Stimulated activated CD8-positive, alpha-beta memory T cell treated with anti-CD3 and anti-CD28 coated beads, Interleukin-15, amount 100 ng/mL, for 24 hours (primary cell): ENCODE measurements at places on chromosomes 7 and 10.

- no peak for DNase-seq
Observed at GRCh38 chr7:3561932-3562331, 260.9 kb downstream of the SDK1 start.

DNA sequence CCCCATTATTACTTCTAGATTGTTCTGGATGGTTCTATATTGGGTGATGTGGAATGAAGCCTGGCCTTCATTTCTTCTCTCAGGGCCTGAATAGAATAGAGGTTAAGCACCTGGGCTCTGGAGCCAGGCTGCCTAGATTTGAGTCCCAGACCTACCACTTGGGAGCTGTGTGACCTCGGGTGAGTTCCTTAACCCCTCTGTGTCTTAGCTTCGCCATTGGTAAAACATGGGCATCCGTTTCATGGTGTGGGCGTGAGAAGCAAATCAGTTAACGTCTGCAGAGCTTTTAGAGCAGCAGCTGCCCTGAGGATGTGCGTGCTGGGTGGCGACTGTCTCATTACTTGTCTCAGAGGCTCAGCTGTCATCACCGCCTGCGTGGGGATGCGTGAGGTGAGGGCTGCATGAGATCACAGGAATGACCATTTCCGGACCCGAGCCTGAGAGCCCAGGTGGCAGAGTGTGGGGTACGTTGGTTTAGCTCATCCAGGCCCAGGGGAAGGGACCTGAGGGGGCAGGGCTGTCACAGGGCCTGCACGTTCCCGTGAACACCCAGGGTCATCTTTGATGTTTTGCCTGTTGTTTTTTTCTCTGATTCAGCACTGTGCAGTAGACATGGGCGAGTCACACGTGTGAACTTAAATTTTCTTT is 9.7 kb downstream of the AGAP3 start:
- no peak for DNase-seq

DNA sequence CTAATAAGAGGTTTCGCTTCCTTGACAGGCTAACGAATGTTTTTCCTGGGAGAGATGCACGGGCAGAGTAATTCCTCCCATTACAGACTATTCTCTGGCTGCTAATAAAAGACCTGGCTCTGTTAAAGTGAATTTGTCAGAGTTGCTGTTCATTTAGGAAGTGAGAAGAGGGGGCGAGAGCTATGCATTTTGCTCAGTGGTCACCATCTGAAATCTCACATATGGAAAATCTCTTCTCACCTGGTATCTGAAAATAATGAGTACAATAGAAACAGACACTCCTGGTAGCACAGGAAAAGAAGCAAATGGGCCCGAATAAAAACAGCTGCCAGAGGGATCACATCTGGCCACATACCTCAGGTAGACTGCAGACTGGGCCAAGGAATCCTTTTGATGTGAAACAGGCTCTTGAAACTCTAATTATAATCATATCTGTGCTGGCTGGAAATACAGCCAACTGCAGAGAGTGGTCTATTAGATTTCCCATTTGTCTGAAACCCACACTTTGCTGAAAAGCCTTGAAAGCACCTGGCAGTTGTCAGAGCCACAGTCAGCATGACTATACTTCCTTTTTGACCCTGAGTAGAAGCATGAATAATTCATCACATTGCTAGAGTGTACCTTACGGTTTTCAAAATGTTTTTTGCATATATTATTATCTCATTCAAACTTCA is 33.6 kb downstream of the AOAH start:
- no peak for DNase-seq

DNA sequence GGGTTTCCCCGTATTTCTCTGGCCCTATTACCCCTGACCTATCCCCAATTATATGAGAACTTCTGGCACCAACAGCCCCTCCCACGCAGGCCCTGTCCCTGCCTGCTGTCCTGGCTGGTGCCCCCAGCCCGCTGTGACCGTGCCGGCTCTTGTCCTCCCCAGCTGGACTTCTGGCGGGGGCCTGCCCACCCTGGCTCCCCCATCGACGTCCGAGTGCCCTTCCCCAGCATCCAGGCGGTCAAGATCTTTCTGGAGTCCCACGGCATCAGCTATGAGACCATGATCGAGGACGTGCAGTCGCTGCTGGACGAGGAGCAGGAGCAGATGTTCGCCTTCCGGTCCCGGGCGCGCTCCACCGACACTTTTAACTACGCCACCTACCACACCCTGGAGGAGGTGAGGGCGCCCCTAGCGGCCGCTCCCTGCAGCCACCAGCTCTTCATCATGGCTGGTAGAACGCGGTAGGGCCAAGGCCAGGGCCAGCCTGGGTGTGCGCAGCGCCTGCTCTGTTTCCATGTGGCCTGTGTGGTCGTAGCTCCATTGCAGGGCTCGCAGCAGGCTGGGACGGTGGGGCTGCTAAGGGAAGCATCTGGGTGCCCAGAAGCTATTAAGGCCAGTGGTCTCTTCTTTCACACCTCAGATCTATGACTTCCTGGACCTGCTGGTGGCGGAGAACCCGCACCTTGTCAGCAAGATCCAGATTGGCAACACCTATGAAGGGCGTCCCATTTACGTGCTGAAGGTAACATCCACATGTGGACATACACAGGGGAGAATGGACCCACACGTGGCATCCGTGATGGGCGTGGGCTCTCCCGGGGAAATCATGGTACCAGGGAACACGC is 1.4 kb downstream of the CPA1 start:
- no peak for DNase-seq

DNA sequence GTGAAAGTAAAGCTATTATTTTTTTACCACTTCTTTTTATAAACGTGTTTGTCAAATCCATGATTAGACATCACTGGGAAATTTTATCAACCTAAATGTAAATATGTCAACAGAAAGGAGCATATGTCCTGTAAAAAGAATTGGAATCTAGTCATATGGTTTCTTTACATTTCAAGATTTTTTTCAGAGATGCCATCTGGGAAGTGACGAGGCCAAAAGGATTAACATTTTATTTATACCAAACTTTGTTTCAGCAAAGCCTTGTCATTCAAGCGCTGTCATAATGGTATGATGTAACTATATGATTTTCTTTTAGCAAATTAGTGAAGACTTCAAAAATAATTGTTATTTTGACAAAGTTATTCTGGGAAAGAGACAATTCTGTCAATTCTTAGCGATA is 117.3 kb downstream of the SEMA3A start:
- DNase-seq = no peak

DNA sequence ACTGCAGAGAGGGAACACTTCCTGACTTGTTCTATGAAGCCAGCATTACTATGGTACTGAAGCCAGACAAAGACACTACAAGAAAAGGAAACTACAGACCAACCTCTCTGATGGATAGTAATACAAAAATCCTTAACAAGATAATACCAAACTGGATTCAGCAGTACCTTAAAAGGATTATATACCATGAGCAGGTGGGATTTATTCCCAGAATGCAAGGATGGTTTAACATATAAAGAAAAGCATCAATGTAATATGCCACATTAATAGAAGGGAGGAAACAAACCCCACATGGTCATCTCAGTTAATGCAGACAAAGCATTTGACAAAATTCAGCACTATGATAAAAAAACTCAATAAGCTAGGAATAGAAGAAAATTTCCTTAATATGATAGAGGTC is 47.2 kb downstream of the EBLN1 start:
- no peak for DNase-seq

- no peak for DNase-seq
Observed at GRCh38 chr10:130726996-130727725, 584.4 kb downstream of the TCERG1L start.

DNA sequence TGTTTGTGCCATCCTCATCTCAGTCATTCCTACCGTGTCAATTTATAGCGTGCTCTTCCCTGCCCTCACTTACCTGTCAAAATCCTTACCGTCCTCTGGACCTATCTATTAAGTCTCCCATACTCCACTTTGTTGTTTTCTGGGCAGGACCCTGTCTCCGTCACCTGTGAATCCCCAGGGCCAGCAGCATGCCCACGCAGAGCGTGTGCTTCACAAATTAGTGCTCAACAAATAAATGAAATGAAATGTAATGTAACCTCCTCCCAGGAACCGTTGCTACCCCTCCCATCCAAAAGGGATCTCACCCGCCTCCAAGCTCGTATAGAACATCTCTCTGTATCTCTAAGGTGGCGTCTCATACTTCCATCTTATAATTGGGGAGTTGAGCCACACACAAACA is 589.9 kb upstream of the MGMT start:
- DNase-seq = no peak

- DNase-seq = no peak
Observed at GRCh38 chr10:7659560-7659959, 7.2 kb downstream of the ITIH5 start.

- DNase-seq = no peak
Observed at GRCh38 chr7:107843184-107843583, 40.2 kb upstream of the SLC26A3 start.

DNA sequence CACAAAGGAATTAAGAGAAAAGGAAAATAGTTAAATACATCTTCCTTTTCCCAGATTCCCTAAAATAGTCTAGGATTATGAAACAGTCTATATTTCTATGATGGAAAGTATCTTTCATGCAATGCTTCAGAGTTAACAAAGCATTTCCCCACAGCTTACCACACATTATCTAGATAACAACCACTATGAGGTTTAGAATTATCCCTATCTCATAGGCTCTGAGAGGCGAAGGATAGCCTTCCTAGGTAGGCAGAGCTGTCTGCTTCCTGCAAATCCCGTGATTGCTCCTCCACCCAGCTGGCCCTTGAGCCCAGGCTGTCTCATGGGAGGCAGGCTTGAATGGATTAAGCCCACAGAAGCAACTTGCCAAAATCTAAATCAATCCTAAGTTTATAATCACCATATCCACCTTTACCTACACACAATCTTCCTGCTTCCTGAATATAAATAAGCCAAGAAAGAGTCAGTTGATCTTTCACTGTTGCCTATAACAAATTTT is 321.4 kb upstream of the AOAH start:
- DNase-seq = no peak

GRCh38 chr10:80487791-80488538 is 33.9 kb downstream of the TSPAN14 start:
- no peak for DNase-seq

- no peak for DNase-seq
Observed at GRCh38 chr7:101308245-101309085, 13.1 kb downstream of the IFT22 start.

DNA sequence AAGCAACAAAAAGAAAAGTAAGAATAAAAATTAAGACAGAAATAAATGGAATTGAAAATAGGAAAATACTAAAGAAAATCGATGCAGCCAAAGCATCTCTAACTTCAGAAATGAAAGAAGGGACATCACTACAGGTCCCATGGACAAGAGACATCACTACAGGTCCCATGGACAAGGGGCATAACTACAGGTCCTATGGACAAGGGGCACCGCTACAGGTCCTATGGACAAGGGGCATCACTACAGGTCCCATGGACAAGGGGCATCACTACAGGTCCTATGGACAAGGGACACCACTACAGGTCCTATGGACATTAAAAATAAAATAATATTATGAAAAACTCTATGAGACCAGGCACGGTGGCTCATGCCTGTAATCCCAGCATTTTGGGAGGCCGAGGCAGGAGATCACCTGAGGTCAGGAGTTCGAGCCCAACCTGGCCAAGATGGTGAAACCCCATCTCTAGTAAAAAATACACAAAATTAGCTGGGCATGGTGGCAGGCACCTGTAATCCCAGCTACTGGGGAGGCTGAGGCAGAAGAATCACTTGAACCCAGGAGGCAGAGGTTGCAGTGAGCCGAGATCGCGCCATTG is 101.0 kb upstream of the DNAAF5 start:
- no peak for DNase-seq

- no peak for DNase-seq
Observed at GRCh38 chr7:4682621-4683042, 537 bp downstream of the FOXK1 start.

- DNase-seq = no peak
Observed at GRCh38 chr10:70066190-70066589, 13.5 kb downstream of the MACROH2A2 start.

GRCh38 chr7:150716939-150717338 is 526 bp downstream of the GIMAP1 start:
- no peak for DNase-seq

GRCh38 chr10:107687701-107688100 is 523.2 kb upstream of the SORCS1 start:
- no peak for DNase-seq

- no peak for DNase-seq
Observed at GRCh38 chr10:120270906-120271305, 186.1 kb upstream of the PLPP4 start.

GRCh38 chr10:13758756-13759155 is 172.0 kb downstream of the PRPF18 start:
- no peak for DNase-seq

DNA sequence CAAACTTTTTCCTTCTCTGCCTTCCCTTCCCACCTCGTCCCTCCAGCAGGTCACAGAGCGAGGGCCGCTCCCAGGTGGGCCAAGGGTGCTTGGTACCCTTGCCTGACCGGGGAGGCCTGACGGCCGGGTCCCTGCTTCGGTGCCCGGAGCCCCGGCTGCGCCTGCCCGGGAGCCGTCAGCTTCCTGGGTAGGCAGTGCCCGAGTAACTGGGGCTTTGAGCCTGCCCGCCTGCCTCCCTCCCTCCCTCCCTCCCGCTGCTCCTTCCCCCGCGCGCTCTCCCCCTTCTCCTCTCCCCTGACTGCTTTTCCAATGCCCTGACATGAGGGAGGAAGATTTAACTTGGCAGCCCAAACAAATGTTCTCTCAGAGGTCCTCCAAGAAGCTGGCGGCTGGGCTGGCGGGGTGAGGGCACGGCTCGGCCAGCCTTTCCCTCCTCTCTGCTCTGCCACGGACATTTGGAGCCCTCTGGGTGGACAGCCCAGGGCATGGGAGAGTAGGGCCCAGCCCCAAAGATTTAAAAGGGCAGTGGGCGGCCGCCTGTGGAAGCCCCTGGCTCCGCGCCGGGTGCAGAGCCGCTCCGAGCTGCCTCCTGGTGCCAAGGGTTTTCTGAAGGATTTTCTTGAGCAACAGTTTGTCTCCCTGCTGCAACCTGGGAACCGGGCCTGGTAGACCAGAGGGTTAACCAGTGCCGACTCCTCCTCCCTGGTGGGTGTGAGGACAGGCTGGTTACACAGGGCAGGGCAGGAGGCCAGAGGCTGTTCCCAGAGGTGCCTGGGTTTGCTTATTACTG is 2.0 kb downstream of the ZMIZ1 start:
- no peak for DNase-seq

GRCh38 chr10:68543004-68543918 is 15.9 kb upstream of the SLC25A16 start:
- DNase-seq = no peak

DNA sequence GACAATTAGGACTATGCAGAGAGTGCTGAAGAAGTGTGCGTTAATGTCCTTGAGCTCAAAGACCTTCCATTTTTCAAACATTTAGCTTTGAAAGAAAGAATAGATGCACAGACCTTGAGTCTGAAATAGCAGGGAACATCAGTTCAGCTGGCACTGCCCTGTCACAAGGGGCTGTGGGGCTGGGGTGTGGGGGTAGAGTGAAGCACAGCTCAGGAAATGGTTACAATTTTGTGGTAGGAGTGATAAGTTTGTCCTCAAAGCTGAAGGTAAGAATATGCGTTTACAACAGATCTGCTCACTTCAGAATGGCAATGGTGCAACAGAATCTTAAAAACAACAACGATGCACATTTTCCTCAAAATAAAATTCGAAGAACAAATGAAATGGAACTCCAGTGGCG is 33.6 kb downstream of the SMKR1 start:
- no peak for DNase-seq

- DNase-seq = no peak
Observed at GRCh38 chr10:80452069-80452468, 2.0 kb upstream of the TSPAN14 start.
